Renal cortical epithelial cell (primary cell): ENCODE measurements at places on chromosomes 6 and 20.

GRCh38 chr20:61765081-61765870 is 300.4 kb downstream of the TAF4 start:
- no peak for DNase-seq

DNA sequence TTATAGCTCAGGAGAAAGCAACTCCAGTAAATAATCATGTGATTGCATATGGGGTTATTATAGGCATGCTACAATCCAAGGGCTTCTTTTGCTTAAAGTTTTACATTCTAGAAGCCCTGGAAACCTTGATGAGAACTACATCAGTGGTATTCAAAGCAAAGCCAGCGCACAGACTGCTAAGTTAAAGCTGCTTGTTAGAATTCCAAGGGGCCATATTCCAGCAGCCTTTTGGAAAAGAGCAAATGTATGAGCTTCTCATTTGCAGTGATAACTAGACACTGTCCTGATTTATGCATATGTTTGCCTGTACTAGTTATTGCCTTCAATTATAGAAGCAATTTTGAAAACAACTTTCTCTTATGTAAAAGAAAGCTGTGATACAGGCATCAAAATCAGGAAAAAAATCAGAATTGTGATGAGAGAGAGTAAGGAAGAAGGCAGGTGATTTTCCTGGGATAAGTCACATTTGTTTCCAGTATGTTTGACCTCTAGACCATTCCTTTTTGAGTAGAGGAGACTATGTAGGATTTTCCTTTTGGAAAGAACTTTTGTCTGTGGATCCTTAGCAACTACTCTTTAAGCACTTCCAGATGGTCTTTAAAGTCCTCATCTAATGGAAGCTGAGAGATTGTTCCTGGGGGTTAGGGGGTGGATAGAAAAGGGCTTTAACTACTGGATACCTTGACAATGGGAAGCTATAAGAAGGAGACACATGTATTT is 159.2 kb downstream of the PLCB4 start:
- no peak for DNase-seq

DNA sequence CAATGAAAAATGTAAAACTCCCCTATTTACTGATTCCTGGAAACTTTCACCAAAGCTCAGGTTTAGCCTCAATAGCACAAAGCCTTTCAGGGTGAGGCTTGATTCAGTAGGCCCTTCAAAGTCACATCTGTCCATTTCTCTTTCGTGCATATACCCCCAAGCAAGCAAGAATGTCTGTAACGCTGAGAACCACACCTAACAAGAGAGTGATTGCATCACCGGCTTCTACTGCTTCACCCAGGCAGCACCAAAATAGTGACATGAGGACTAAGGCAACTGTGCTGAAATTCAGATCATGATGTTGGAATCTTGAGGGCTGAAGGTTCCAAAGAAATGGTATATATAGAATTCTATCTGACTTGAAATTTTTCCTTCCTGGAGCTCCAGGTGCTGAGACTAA is 26.1 kb downstream of the CGA start:
- DNase-seq, result peak; percentile 3

DNA sequence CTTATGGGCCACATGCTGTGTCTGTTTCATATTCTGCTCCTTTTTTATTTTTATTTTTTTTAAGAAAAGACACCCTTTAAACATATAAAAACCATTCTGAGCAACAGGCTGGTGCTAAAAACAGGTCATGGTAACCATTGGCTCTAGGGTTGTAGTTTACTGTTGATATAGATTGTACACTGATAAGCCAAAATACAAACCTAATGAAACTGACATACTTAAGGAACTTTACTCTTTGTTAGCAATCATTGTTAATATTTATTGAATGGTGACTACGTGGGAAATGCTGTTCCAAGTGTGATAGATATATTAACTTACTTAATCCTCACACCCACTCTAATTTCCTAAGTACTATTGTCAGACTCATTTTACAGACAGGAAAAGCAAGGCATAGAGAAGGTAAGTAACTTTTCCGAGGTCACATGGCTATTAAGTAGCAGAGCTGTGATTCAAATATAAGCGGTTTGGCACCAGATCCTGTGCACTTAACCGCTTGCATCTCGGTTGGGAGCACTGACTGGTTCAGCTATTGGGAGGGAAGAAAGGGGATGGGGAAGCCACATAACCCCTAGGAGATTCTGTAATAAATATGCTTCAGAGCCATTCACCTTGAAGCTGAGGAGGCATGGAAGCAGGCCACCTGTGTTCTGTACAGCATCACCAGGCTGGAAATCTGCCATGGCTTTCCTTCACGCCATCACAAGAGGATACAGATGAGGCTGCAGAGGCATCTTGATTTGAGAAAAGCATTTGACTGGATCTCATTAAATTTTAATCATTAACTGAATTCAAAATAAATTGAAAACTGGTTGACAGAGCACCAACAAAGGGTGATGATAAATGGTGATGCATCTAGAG is 4.9 kb downstream of the TRAF3IP2 start:
- peak; percentile 47 for DNase-seq

- DNase-seq, result peak; percentile 59
These were observed 8.5 kb downstream of the PYGB start for GRCh38 chr20:25256226-25256859.

DNA sequence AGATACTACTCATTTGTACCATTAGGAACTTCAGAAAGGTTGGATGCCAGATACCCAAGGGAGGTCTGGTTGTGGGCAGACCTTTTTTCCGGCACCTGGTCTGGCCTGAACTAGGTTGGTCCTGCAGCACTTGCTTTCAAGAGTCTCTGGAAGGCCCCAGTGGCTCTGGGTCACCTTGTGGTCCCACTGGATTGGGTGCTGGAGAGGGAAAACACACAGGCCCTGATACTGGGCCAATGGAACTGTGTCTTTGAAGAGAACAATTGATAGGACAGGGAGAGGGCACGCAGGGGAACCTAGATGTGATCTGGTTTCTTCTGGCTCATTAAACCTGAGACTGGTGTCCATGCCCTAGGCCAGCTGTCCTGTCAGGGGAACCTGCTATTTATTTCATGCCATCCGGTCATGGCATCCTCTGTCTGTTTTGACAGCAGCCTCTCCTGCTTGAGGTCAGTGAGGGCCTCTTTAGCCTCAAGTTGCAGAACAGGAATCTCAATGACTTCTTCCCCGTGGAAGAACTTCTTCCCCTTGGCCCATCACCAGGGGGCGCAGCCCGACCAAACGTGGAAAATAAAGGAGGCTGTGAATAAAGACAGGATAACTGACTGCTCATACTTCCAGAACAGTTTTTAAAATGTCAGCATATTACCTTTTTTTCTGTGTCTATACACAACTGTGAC is 25.0 kb downstream of the TAF8 start:
- DNase-seq, result peak; percentile 73

DNA sequence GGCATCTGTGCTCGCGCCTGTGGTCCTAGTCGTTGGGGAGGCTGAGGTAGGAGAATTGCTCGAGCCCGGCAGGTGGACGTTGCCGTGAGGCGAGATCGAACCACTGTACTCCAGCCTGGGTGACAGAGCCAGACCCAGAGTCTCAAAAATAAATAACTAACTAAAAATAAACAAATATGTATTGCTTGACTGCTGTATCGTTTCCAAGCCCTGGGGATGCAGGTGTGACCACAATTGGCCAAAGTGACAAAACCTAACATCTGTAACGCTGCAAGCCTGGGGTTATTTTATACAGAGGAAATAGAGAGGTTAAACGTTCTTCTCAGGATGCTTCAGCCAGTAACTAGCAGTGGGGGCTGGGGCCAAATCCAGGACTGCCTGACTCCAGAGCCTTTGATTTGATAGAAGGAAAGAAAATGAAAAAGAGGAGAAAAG is 1.9 kb upstream of the SRSF3 start:
- DNase-seq, result no peak

- no peak for DNase-seq
These were observed 2.2 kb downstream of the APCDD1L start for GRCh38 chr20:58512808-58513552.

- no peak for DNase-seq
These were observed 41.9 kb upstream of the SIM1 start for GRCh38 chr6:100506651-100507050.
